ENCODE measurements at places on chromosomes 6 and 20.
A peak's percentile ranks its signal among the peaks of the same experiment; 100 is the strongest.

DNA sequence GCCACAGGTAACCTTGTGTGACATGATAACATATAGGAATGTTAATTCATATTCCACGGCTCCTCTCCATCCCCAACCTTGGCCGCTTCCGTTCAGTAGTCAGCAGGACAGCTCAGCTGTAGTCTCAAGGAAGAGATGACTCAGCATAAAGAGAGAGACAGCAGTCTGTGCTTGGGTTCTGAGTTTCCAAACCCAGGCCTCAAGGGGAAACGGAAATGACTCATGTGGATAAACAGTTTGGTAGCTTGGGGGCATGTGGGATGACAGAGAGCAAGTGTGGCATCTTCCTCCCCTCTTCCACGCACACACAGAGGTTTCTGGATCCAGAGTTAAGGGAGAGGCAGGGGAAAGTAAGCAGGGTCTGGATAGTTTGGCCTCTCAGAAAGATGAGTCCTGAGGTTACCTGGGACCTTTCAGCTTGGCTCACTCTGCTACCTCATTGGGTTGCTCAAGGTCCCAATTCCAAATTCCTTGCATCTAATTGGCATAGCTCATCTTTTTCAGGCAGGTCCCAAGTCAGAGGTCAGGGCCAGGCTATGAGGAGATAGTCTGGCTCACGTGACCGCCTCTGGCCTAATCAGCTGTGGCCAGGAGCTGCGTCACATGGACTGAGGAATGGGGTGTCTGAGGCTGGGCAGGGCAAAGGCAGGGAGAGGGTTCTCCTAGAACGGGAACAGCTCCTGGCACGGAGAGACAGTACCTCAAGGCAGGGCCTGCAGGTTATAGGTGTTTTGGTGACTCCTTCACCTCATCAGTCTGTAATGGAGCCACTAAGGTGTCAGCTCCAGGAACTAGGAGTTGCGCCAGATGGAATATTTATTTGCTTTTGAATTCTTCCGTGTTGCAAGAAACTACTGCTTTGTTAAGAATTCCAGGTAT lies 36.5 kb upstream of the MLN start:
- no peak for DNase-seq

DNA sequence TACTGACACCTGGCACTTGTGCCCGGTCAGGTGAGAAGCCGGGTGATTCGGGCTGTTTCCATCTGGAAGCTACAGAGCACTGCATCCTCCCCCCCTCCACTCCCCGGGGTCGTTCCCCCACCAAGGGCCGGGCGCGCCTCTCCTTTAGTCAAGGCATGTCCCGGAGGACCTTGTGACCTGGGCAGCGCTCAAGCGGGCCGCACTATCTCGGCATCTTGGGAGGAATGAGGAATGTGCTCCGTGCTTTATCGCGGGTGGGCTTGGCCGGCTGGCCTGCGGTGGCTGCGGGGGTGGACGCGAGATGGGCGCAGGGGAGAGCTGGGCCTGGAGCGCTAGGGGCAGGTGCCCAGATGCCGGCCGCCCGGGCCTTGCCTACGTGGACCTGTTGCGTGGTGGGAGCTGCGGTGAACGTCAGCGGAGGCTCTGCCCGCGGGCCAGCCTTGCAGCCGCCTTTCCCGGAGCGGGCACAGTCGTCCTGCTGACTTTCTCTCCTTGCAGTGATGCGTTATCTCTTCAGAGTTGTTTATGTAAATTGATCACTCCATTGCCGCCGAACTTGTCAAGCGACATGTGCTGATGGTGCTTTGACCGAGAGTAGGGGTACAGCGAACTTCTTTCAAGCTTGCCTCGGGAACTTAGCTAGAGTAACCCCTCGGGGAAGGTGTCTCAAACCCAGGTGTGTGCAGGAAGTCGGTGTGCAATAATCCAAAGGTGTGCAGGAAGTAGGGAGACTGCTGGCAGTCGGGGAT lies 1.1 kb downstream of the LRRC1 start:
- DNase-seq = peak; percentile 80

GRCh38 chr6:24273096-24273870 lies 84.6 kb downstream of the DCDC2 start:
- DNase-seq = no peak

DNA sequence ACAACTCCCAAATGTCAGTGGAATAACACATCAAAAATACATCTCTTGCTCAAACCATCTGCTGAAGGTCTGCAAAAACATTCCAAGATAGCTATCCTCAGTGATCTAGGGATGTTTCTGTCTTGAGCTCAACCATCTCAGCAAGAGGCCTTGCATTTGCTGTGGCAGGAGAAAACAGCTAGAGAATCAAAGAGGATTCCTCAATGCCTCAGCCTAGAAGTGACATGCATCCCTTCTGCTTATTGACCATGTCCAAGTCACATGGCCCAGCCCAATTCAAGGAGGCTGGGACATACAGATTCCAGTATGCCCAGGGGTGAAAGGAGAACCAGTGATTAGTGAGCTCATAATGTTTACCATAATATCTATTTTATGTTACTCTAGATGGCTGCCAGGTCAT lies 269.5 kb downstream of the PLCB1 start:
- no peak for DNase-seq

DNA sequence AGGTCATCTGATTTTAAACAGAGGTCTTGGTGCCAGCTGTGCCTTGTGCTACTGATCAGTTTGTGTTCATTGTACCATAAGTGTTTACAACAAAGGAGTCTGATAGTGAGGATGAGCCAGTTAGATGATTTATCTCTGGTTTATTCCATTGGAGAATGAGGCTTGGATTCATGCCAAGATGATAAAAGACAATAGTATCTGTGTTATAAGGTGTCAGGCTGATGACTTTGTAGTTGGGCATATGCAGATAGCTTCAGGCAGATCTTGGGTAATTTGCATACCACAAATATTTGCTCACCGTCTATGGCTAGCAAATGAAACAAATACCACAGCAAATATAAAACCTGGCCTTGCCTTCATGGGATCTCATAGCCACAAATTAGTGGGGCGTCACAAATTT lies 43.3 kb upstream of the PHACTR2 start:
- no peak for DNase-seq

- DNase-seq = no peak
Observed at GRCh38 chr6:133040094-133040802, 200.9 kb upstream of the EYA4 start.

GRCh38 chr20:57047281-57048026 lies 219.0 kb downstream of the BMP7 start:
- no peak for DNase-seq

DNA sequence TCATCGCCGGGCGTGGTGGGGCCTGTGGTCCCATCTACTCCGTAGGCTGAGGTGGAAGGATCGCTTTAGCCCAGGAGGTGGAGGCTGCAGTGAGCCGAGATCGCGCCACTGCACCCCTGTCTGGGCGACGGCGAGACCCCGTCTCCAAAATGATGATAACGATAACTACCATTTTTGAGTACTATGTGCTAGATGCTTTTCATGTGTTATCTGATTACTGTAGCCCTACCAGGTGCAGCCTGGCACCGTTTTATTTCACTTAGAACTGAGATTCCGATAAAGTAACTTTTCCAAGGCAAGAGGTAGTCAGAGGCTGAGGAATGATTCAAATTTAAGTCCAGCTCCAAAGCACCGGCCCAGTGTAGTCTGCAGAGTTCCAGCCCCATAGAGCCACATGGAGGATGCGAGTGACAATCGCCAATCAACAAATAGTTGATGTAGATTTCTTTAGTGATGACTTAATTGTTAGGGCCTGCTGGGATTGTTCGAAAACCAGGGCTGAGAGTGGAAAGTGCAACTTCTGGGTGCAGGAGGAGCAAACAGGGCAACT lies 727 bp downstream of the ERMARD start:
- DNase-seq = no peak

- no peak for DNase-seq
Observed at GRCh38 chr6:136739501-136739900, 52.8 kb downstream of the MAP3K5 start.

Data from coronary artery (tissue), 2 donors.